ENCODE measurements at places on chromosomes 5 and 9.

DNA sequence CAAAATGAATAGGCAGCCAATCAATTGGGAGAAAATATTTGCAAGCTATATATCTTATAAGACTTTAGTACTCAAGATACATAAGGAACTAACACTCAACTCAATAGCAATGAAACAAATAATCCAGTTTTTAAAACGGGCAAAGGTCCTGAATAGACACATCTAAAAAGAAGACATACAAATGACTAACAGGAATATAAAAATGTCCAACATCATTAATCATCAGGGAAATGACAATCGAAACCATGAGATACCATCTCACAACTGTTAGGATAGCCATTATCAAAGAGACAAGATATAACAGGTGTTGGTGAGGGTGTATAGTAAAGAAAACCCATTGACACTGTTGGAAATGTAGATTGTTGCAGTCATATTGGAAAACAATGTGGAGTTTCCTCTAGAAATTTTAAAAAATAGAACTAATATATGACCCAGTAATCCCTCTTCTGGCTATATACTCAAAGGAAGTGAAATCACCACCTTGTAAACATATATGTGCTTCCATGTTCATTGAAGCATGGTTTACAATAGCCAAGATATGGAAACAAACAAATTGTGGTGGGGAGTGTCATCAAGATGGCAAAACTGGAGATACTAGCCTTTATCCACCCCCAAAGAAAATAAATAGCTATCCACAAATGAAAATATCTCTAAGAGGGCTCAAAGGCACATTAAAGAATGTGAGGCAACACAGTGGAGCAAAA lies 13.9 kb upstream of the BTNL3 start:
- no peak for DNase-seq

- no peak for DNase-seq
These were observed 31.0 kb upstream of the IER5L start for GRCh38 chr9:129209109-129209508.

DNA sequence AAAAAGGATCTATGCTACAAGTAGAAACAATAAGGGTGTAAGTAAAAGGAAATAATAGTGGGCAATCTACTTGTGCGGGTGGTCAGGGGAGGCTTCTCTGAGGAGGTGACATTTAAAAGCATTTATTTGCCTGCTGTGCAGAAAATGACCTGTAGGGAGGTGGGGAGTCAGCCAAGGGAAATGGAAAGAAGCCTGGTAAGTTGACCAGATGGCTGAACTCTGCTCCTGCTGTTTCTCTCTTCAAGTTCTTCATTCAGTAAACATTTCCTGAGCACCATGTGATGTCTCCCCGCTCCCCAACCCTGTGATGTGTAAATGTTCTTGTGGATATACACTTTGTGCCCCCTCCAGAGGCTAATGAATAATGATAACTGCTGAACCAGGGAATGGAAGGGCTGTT lies 9.9 kb upstream of the SPIN1 start:
- no peak for DNase-seq

- no peak for DNase-seq
These were observed 7.9 kb upstream of the SYNPO start for GRCh38 chr5:150632305-150633160.

DNA sequence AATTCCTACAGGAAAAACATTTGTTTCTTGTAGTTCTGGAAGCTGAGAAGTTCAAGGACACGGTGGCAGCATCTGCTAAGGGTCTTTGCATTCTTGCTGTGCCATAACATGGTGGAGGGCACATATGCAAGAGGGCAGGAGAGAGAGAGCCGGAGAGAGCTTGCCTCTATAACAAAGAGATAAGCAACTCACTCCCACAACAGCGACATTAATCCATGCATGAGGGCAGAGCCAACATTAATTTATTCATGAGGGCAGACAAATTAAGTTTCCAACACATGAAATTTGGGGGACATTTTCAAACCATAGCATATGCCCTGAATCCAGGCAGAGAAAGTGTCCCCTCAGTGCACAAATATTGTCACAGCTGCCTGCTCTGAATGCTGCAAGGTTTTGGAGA lies 4.4 kb upstream of the GTF3C5 start:
- no peak for DNase-seq

- DNase-seq, result no peak
These were observed 267.5 kb downstream of the ACTL7B start for GRCh38 chr9:108588246-108588645.

DNA sequence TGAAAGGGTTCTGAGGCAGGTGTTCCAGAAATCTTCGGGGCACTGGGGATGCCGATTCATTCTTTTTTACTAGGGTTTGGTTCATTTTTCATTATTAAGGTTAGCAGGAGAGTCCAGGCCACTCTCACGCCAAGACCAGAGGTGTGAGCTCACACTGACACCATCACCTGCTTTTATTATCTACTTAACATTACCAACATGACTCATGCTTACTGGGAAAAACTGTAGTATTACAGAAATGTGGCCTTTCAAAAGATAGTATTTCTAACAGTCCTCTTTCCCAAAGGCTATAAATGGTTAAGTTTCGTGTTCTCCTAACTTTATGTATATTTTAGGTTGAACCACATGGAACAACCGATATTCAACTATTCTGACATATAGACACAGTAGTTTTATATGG lies 222.1 kb downstream of the ROR2 start:
- DNase-seq, result no peak

- no peak for DNase-seq
These were observed 362.8 kb upstream of the RPS23 start for GRCh38 chr5:82640916-82641315.

- DNase-seq, result no peak
These were observed 44.1 kb downstream of the PIK3R1 start for GRCh38 chr5:68259700-68260099.

DNA sequence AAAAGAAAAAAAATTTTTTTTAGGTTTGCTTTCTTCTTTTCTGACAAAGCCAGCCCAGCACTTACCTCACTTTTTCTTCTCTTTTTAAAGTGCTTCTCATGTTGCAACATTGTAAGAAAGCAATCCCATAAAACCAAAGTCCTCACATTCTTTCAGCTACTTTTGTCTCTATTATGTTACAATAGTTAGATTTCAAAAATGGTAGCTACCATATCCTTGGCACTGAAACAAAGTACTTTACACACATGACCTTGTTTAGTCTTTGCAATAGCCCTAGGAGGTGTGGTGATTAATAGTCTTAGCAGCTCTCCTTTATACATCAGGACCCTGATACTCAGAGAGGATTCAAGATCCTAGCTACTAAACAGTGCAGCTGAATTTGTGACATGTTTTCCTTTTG lies 23.5 kb upstream of the CARTPT start:
- DNase-seq, result no peak

GRCh38 chr9:85995599-85995998 lies 54.7 kb downstream of the NAA35 start:
- no peak for DNase-seq

GRCh38 chr5:18216016-18216415 lies 581.8 kb downstream of the TAF11L14 start:
- DNase-seq, result no peak

DNA sequence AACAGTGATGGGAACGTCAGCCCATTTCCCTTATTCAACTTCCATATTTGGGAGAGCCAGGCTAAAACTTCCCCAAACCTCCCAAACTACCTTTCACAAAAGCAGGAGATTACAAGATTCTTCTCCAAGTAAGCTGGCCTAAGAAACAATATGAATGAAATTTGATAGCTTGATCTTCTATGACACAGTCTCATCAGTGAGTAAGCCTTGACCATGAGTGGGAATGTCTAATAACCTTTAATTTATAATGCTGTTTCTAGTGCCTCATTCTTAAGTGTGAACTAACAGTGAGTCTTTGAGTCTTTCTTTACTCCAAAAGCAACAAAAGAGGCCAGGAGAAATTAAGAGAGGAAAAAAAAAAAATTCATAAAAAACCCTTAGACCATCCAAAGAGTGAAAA lies 1379.9 kb downstream of the EFNA5 start:
- DNase-seq, result no peak

GRCh38 chr9:127132921-127133647 lies 10.6 kb upstream of the ANGPTL2 start:
- no peak for DNase-seq

DNA sequence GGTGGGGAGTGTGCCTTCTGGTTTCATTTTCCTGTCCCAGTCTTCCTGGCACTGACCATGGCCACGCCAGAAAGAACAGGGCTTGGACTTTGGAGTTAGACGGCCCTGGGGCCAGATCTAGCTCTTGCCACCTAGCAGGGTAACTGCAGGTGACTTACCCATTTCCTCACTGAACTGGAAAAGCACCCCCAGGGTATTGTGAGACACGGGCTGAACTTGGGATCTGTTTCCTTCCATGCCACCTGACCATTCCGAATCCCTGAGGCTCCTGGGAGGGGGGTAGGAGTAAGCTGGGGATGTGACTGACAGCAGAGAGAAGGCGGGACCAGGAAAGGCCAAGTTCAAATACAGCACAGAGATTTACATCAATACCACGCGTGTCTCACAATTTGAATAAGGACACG lies 9.4 kb downstream of the HNRNPAB start:
- DNase-seq, result no peak

DNA sequence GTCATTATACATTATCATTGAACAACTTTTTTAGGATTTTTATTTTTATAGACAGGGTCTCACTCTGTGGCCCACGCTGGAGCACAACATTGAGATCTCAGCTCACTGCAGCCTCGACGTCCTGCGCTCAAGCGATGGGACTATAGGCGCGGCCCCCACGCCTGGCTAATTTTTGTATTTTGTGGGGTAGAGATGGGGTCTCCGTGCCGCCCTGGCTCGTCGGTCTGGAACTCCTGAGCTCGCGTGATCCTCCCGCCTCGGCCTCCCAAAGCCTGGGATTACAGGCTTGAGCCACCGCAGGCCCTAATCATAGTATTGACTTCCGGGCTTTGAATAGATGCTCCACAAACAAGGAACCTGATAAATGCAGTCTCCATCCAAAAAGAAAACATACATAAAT lies 1.4 kb upstream of the EDF1 start:
- DNase-seq, result no peak

DNA sequence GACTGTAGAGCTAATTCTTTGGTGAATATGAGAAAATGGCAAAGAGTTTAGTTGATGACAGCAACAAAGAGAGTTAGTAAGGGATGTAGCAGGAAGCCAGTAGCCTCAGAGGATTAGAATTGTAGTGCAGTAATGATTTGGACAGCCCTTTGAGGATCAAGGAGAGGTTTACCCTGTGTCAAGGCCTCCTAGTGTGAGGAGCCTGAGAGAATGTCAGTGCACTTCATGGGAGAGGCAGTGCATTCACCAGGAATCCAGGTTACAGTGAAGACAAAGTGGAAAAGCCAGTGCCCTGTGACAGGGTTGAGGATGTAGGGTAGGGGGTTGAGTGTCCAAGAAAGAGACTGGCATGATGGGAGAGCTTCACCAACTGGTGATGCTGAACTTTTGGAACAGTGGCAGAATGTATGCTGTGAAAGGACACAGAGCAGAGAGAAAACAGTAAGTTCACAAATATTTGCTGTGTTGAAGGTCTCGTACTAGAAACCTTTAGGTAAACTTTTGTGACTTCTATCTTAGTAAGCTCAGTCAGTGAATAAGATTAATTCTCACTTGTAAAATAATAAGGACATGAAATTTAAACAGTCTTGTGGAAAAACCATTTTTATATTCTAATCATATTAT lies 27.3 kb downstream of the NLN start:
- no peak for DNase-seq

- no peak for DNase-seq
These were observed 176.4 kb downstream of the TRPM6 start for GRCh38 chr9:74711341-74711740.

- DNase-seq, result no peak
These were observed 3.5 kb upstream of the LOX start for GRCh38 chr5:122081541-122081940.

GRCh38 chr9:112041536-112042243 lies 133.4 kb downstream of the SUSD1 start:
- DNase-seq, result no peak

- DNase-seq, result no peak
These were observed 2023.0 kb upstream of the CDH9 start for GRCh38 chr5:29061381-29061780.

DNA sequence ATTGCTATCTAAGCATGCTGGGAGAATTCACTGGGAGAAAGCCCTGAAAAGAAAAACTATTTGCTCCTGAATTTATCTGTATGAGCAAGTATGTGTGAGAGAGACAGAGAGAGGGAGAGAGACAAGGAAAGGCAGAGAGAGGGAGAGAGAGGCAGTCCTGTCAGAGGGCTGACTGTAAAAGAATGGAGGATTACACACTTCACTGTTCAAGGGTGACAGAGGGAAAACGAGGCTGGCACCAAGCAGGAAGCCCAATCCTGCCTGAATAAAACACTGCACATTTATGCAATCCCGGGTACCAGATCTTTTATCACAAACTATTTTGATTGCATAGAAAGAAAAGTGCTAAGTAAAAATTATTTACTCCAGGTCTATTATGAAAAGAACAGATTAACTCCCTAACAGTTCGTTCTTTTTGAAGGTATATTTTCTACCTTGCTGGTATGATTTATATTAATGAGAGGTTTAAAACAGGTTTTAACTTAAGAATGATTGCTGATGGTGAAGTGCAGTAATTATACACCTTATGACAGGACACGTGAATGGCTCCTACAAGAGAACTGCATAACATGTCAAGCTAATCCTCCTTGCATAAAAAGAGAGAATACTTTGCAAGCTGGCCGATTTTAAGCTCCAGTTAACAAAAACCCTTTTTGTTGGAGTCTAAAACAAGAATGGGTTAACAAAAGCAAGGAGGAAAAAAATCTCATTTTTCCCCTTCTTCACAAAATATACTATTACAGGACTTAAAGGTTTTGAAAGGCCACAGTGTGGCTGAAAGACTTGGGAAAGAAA lies 82.5 kb downstream of the NFIB start:
- DNase-seq, result no peak

- DNase-seq, result no peak
These were observed 31.7 kb upstream of the GNE start for GRCh38 chr9:36289836-36290435.

DNA sequence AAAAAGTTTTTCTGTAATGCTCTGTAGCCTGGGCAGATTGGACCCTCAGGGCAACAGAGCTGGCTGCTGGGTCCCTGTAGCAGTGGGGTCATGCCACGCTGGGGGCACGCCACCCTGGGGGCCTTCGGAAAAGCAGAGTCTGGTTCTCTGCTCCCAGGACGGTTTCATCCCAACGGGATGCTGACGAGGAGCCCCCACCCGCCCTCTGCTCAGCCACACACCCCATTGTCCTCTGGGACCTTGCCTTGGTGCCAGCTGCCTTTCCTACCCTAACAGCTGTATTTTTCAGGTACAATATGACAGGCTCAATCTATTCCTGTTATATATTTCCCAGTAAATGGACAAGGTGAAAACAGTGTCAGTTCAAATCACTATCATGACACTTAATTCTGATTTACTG lies 29.0 kb upstream of the MVB12B start:
- DNase-seq, result no peak

DNA sequence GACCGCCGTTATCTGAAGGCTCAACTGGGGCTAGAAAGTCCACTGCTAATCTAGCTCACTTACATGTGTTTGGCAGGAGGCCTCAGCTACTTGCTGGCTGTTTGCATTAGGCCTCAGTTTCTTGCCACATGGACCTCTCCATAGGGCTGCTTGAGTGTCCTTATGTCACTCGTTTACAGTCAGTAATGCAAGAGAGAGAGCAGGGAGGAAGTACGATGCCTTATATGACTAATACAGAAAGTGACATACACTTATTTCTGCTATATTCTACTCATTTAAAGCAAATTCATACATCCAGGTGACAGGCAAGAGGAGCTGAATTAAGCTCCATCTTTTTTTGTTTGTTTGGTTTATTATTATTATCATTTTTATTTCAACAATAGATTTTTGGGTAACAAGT lies 179.6 kb downstream of the LURAP1L start:
- DNase-seq, result no peak

GRCh38 chr5:64693636-64694035 lies 3.3 kb downstream of the SHISAL2B start:
- no peak for DNase-seq
